ENCODE measurements at places on chromosomes 1 and 21. TPM values are rescaled to one million over a fixed set of nuclear protein-coding genes. Genes with fewer than 3 reads are reported as not detected.

FAM151A gene
- not detected for total RNA-seq

PIGC gene
- total RNA-seq, result 57.5 TPM

- peak; percentile 96 for DNase-seq
Observed at GRCh38 chr1:183163316-183163715, 22.7 kb upstream of the LAMC2 start.

DNA sequence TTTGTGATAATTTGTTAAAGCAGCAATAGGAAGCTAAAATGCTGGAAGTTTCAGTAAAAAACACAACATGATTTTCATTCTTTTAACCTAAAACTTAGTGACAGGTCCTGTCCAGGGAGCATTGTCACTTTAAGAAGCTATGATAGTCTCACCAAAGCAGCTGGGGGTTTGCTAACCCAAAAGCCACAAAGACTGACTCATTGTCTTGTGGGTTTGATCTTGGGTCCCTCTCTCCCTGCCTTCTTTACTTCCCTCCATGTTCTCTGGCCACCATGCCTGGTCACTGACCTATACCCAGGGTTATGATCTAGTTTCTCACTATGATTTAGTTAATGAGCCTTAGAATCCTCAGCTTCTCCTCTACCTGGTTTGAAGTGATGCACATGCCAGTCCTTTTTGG, 213.5 kb upstream of the PTGFR start:
- peak; percentile 74 for DNase-seq

GRCh38 chr1:228101994-228102790, 933 bp downstream of the C1orf35 start:
- DNase-seq, result peak; percentile 65

DNA sequence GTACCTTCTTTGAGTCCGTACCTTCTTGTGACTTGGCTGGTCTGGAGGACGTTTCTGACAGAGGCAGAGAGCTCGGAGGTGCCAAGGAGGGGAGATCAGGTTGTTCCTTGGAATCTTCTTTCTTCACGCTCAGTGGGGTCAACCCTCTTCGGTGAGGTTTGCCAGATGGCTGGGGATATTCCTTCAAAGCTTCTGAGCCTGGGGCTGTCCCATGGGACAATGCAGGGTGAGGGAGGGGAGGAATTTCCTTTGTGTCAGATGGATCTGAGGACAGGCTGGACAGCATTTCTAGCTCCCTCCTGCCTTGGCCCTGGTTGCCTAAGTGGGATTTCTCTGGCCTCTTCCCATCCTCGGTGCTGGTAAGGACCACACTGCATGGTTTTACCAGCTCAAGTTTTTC, 95.5 kb upstream of the EDN2 start:
- no peak for DNase-seq

DNA sequence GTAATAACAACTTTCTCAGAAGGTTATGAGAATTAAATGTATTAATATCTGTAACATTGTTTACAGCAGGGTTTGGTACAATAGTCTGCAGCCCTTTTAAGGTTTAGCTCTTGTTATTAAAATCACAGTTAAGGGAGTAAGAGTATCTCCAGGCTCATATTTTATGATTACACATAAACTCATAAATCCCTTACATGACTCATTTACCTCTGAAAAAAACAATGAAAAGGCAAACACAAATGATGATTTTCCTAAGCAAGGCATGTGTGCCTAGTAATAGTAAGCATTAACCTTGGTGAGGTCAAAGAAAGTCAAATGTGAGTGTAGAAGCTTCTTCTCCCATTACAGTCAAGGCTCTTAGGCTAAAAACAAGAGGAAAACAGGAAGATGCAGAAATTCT, 84.5 kb upstream of the ADGRL4 start:
- peak; percentile 53 for DNase-seq

GRCh38 chr1:228398741-228399461, 7.7 kb downstream of the TRIM11 start:
- DNase-seq, result no peak

DNA sequence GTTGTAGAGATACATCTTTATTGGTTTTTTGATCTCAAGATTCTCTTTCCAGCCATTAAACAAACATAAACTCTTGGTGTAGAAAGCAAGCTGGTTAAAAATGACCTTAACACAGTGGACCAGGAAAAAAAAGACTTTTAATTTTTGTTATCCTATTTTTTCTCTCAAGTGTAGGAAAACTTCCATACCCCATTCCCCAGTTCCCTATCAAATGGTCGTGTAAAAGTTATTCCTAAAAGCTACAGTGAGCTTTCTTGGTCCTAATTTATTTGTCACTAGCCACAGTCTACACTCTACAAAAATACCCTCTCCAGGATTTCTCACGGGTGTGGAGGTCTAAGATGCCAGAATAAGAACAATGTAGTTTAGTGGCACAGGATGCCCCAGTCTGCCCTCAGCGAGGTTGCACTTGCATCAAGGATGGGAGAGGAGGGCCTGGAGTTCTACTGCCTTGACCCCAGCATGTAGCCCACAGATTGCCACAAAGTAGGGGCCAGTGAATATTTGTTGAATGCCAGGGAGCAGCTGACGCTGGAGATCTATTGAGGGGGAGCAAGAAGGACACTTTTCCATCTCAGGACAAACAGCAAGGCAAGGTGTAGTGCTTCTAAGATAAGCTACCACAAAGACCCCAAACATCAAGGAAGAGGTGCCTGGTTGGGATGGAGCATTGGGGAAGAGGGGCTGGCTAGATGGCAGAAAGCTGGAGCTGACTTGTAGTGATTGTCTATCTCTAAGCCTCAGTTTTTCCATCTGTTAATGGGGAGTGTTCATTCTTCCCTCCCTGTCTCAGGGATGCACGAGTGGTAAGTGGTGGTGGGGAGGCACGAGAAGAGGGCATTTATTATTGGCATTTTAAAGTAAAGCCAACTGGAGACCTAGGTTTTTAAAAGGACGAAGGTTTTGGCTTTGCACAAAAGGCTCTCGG, 1.8 kb downstream of the MYCL start:
- DNase-seq, result no peak

DNA sequence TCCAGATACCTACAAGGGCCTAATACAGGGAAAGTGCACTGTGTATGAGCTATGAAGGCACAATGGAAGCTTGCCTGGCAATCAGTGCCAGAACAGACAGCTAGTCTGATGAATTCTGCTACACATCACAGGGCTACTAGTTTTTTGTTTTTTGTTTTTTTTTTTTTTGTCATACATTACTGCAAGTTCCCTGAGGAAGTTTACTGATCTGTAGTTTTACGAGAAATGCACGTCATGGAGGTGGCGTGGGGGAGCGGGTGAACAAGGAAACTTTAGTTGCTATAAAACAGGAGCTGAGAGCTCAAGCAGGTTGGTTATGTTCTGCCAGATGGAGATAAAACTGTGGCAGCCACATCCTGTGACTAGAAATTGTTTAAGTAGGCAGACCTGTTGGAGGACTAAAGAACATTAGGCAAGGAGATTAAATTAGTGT, 17.7 kb downstream of the PTPRC start:
- DNase-seq, result peak; percentile 90

- peak; percentile 80 for DNase-seq
Observed at GRCh38 chr1:975896-976683, 5.8 kb downstream of the PERM1 start.

Data from PC-3 (cell line).